Activated T-helper 17 cell treated with anti-CD3 and anti-CD28 coated beads, Interleukin-2, amount 50 U/mL, for 72 hours (primary cell): ENCODE measurements at places on chromosomes 6 and 20.
A peak's percentile ranks its signal among the peaks of the same experiment; 100 is the strongest.

DNA sequence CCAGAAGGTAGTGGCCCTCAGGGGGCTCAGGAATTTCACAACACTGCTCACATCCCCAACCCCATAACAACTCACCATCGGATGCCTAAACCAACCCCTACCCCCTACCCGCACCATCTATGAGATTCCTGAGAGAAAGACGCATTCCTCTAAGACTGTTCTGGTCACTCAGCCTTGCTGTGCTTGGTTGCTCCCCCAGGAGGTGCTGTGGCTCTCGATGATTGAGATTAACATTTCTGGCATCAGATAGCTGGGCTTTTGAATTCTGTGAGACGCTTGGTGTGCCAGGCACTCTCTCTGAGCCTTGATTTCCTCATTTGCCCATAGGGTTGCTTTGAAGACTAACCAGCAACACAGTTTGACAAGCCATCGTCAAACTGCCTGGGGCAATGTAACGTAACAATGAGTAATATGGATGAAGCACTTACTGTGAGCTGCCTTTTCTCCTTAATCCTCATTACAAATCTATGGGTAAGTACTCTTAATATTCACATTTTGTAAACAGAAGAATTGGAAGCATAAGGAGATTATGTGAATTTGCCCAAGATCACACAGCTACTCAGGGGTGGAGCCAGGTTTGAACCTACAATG is 978 bp downstream of the WFDC6 start:
- ATAC-seq = no peak

DNA sequence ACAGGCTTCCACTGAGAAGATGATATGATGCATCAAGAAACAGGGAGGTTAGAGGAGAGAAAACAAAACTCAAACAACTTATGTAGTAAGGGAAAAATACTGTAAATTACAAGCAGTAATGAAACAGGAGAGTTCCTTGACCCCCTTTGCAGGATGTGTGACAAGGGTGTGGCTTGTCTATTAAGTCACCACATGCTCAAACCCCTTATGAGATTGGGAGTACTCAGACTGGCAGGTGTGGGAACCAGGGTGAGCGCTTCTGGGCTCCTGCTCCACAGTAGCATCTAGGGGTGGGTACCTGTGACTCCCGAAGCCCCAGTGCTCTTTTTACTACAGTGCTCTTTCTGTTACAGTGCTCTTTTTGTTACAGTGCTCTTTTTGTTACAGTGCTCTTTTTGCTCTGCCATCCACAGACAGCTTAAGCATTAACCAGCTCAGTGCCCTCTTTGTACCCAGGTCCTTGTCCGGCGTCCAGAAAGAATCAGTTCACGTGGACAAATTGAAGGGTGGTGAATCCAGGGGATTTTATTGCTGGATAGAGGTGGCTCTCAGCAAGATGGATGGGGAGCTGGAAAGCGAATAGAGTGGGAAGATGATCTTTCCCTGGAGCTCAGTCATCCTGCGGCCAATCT is 28.7 kb downstream of the OLIG3 start:
- no peak for ATAC-seq

DNA sequence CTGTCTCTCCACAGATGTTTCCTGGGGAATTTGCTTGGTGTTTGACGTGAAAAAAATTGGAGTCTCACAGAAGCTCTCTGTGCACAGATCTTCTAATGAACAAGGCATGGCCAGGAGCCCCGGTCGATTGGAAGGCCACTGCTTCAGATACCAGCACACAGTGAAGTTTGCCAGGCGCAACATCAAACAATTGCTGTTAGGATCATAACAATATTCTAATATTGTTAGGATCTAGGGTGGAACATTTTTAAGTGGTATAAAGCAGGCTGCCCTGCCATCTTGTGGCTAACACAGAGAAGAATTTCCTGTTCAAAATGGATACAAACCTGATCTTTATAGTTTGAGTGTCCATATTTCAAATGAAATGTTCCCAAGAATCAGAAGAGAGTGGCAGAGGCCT is 64.1 kb downstream of the C6orf118 start:
- ATAC-seq = no peak

GRCh38 chr6:111985202-111985731 is 68.6 kb upstream of the CCN6 start:
- peak; percentile 92 for ATAC-seq

- no peak for ATAC-seq
Measured at GRCh38 chr20:8693709-8694108, 375.2 kb upstream of the PLCB4 start.

GRCh38 chr6:11275598-11275997 is 43.1 kb upstream of the NEDD9 start:
- ATAC-seq = peak; percentile 49
